ENCODE measurements at places on chromosomes 3 and 15.
A peak's percentile ranks its signal among the peaks of the same experiment; 100 is the strongest.

DNA sequence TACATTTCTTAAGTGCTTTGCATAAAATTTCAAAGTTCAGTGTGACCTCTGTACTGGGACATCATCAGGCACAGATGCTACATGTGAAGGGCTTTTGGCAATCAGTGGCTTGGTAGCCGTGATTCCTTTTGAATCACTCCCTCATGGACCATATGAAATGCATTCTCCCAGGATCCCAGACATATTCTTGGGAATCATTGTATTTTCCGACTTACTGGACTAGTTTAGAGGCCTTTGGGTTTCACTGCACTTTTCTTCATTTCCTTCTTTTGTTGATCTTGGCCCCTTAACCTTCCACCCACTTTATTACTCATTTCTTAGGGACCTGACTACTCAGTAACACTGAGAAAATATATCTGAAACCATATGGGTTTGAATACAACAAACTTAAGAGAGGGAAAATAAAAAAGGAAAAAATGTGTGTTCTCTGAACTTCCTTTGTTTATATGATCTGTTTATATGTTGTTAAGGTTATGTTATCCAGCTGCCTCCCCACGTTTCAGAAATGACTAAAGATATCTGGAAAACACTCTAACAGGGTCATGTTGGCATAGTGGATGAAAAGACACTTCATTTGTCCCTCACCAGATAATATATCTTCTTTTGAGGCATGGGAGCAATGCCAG lies 35.1 kb downstream of the HMG20A start:
- peak; percentile 65 for DNase-seq

DNA sequence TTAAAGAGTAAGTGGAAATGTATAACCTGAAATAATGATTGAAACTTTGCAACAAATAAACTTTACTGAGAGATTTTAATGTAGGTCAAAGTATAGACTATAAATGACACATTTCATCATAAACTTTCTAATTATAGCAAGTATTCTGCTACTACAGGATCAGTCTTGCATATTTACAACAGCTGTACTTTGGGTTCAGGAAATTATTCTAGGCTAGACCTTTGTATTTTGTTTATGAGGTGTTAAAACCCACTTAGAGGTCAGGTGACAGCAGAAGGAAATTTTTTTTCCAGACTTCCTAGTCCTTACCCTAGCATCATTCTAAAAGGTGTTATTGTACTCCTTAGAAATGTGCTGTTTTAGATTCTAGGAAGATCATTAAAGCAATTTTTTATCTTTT lies 2.3 kb downstream of the RNF7 start:
- DNase-seq = no peak

DNA sequence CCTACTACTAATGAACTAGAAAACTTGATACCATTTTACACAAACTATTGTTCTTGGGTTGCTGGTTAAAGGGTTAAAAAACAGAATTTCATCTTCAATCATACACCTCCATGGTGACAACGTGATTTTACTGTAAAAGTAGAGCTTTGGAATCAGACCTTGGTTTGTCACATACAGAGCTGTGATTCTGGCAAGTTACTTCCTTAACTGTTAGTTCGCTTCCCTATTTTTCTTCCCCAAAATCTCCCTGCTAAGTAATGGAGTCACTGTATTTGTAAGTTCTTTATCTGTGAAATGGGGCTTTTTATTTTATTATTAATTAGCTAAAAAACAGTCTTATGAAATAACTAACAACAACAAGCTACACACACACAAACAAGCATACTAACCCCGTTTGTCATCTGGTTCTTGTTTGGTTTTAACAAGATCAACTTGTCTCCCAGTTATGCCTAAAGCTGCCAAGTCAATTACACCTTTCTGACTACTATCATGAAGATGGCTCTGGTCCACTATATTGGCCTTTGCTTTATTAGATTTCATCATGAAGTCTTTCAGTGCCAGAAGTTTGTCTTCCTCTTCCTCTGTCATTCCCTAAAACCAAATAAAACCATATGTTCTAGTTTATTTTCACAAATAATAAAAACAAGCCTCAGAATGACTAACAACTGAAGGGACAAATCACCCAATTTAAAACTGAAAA lies 38.6 kb downstream of the PIK3R4 start:
- DNase-seq = no peak

- DNase-seq = no peak
Observed at GRCh38 chr3:72105306-72105705, 320.4 kb upstream of the PROK2 start.

GRCh38 chr15:78879517-78880241 lies 7.0 kb downstream of the MORF4L1 start:
- peak; percentile 50 for DNase-seq

DNA sequence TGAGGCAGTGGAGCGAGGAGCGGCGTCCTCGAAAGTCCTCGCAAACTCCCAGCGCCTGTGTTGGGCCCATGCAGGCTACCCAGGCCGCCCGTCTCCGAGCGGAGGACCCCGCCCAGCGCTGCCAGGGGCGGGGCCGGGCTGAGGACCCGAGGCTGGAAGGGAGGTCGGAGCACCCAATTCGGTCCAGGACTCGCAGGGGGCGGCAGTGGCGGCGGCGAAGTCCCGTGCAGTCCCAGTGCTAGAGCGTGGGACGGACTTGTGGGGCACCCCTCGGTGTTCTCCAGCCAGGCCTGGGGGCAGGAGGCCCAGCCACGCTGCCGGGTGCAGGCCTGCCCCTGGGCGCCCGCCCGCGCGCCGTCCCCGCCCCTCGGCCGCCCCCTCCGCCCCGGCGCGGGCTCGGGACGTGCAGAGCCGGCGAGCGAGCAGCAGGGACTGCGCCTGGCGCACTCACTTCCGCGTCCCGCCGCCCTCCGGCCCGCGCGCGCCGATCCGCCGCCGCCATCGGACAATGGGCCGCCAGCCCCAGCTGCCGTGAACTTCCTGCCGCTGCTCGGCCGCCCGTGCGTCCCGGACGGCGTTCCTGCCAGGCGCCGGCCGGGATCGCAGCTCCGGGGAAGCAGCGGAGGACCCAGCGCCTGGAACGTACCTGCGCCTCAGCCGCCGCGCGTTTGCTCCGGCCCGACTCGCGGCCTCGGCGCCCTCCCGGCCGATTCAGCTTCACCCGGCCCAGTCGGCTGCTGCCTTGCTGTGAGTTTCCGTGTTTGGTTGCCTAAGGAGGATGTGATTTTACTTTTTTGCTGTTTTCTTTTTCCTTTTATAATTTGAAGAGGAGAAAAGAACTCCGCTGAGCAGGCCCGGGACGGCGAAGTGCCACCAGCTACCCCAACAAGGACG lies 596 bp upstream of the LIMD1 start:
- DNase-seq = peak; percentile 83

DNA sequence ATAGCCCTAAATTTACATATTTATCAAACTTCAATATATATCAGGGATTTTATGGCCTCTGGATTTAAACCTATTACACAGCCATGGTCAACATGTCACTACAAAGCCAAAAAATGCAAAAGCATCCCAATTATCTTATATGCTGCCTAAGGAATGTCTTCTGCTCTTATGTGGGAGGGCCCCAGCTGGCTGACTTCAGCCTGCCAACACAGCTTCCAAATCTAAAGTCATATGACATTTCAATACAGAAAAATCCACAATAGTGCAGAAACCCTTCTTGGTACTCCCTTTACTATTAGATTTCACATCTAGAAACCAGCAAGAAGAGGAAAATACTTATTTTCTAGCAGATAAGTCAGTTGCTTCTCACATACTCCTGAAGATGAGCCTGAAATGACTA lies 6.4 kb downstream of the PFN2 start:
- DNase-seq = peak; percentile 8

DNA sequence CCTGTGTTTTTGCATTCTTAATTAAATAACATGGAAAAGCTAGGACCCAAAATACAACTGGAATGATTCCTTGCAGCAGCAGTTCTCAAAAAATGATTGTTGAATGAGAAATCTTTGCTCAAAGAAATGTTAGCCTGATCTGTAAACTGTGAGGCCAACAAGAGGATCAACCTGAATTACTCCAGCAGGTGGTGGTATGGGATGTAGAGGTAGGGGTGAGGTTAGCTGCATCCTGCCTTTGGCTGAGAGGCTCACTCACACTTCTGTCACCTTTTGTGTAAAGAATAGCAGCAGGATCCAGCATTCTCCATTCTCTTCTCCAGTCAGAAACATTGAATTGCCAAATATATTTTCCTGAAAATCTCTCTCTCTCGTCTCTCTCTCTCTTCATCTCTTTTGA lies 26.5 kb upstream of the FAM98B start:
- no peak for DNase-seq

GRCh38 chr3:128971421-128972100 lies 22.3 kb downstream of the CFAP92 start:
- DNase-seq = no peak

DNA sequence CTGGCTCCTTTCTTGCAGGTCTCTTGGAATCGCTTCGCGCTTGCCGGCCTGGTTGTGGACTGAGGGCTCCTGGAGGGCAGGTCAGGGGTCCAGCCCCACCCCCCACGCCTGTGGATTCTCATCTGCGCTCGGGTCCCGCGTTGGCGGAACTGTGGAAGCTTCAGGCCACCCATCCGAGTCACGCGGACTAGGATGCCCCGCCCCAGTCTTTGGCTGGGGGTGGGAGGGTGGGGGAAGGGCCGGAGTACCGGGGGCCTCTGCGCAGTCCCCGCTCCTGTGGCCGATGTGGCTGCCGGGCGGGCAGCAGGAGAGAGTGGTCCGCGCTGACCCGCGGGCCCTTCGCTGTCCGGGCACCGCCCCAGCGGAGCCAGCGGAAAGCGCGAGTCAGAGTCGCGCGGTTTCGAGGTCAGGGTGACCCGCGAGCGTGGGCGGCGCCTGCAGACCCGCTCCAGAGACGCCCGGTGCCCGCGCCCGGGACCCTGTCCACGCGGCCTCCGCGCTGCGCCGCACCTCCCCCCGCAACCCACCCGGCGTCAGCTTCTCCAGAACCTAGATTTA lies 114.2 kb downstream of the KLF13 start:
- DNase-seq = peak; percentile 45

GRCh38 chr3:124315215-124316033 lies 323.5 kb upstream of the ROPN1 start:
- peak; percentile 78 for DNase-seq

DNA sequence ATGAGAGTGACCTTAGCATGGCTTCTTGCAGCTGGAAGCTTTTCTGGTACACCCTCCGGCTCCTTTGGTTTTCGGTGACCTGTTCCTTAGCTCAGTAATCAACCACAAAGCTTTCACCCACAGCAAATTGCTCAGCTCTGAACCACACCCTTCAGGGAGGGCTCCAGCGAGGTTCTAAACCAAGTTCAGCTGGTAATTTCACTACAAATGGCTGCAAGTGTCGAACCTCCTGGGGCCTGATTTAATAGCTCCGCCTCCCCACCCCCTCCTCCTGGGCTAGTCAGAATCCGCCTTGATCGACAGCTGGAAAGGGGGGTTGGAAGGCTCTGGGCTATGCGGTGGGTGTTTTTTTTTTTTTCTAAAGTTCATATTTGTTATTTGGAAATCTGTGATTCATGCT lies 150.9 kb upstream of the MCTP2 start:
- peak; percentile 9 for DNase-seq

- no peak for DNase-seq
Observed at GRCh38 chr3:172546628-172547214, 23.5 kb upstream of the TNFSF10 start.

DNA sequence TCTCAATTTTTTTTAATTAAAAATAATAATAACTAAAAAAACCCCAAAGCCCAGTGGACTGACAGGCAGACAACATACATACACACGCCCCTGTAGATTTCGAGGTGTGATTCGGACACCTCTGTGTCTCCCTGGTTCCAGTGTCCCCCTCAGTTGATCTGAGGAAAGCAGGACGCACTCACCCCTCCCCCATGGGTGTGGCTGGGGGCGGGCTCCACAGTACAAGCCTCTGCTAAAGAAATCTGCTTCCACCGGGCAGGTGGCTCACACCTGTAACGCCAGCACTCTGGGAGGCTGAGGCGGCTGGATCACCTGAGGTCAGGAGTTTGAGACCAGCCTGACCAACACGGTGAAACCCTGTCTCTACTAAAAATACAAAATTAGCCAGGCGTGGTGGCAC lies 33.8 kb upstream of the BLM start:
- DNase-seq = no peak

DNA sequence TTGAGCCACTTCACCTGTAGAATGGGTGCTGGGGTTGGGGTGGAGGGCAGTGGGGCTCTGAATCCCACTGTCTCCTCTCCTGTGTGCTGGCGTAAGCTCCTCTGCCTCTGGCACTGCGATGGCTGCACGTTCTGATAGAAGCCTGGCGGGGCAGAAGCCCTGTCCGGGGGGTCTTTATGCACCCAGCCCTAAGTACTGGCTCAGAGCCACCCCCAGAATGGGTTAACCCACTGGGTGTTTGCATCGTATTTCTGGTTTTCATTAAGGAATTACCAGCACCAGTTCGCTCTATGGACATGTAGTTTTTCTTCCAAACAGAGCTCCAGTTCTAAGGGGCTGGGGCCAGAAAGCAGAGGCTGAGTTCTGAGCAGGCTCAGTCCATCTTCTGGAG lies 37.7 kb upstream of the CDCP1 start:
- DNase-seq = no peak

DNA sequence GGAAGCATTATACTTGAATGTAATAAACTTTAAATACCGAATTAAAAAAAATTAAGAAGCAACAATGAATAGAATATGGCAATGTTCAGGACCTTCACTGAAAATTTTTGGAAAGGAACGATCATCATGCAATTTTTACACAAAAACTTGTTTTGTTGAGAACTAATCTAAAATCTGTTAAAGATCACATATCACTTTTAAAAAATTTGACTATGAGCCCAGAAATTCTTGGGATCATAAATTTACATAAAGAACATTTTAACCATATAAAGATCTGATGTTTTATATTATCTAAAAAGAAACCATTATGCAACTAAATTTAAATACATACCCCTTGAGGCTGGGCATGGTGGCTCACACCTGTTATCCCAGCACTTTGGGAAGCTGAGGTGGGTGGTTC lies 76.2 kb upstream of the MELTF start:
- no peak for DNase-seq
